Suppressor macrophage (primary cell): ENCODE measurements at places on chromosomes 5 and 9.

GRCh38 chr5:61827445-61827975, 478.5 kb upstream of the KIF2A start:
- DNase-seq, result no peak

GRCh38 chr5:163261647-163262269, 175.6 kb upstream of the CCNG1 start:
- no peak for DNase-seq

DNA sequence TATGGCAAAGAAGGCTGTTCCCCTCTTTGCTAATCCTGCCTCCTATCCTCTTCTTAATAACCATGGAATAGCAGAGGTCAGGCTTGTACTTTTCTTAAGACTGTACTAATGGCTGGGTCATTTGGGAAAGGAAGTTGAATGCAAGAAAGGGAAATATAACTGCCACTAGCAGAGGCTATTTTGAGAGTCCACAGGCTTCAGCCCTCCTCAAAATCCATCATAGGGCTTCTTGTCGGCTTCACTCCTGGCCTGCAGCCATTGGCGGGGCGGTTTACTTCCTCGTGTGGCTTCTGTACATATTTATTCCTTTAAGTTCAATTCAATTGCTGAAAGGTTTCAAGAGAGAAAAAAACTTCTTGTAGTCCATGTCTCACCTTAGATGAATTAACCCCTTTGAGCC, 2.8 kb upstream of the PARP8 start:
- DNase-seq, result peak; percentile 52

DNA sequence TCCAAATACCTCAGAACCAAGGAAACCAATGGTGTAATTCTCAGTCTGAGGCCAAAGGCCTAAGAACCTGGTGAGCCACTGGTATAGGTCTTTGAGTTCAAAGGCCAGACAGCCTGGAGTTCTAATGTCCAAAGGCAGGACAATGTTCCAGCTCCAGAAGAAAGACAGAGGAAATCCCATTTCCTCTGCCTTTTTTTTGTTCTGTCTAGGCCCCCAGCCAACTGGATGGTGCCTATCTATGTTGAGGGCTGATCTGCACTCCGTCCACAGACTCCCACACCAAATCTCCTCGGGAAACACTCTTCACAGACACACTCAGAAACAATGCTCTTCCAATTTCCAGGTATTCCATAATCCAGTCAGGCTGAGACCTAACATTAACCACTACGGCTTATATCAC, 30.1 kb downstream of the FNIP1 start:
- no peak for DNase-seq

DNA sequence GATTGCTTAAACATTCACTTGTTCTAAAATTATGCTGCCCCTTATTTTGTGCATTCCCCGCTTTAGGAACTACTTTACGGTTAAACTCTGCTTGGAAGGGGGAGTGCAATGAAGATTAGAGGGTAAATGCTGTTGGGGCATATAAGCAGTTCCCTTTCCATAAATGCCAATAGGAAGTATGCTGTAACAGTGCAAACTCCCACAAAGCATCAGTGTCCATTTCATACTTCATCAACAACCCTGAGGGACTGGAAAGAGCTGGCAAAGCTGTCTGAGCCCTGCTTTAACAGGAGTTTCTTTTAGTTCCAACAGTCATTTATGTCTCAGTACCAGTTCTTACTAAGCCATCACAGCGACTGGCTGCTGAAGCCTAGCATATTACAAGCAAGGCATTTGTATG, 1.8 kb downstream of the ACTL7A start:
- peak; percentile 27 for DNase-seq

GRCh38 chr9:75452512-75452911, 364.2 kb downstream of the OSTF1 start:
- DNase-seq, result peak; percentile 56

- no peak for DNase-seq
These were observed 368.3 kb downstream of the SPATA31D1 start for GRCh38 chr9:82356871-82357270.
